Trophoblast cell (in vitro differentiated cells and primary cell): ENCODE measurements at places on chromosomes 4 and X.

GRCh38 chr4:36439556-36439955 lies 158.1 kb downstream of the DTHD1 start:
- H3K27ac ChIP-seq: no peak overlapping the region
- DNase-seq: no peak
- H3K4me3 ChIP-seq: no peak overlapping the region
- H3K4me1 ChIP-seq: no peaks in the 10 kb centered on the region
- H3K36me3 ChIP-seq: no peaks in the 10 kb centered on the region

DNA sequence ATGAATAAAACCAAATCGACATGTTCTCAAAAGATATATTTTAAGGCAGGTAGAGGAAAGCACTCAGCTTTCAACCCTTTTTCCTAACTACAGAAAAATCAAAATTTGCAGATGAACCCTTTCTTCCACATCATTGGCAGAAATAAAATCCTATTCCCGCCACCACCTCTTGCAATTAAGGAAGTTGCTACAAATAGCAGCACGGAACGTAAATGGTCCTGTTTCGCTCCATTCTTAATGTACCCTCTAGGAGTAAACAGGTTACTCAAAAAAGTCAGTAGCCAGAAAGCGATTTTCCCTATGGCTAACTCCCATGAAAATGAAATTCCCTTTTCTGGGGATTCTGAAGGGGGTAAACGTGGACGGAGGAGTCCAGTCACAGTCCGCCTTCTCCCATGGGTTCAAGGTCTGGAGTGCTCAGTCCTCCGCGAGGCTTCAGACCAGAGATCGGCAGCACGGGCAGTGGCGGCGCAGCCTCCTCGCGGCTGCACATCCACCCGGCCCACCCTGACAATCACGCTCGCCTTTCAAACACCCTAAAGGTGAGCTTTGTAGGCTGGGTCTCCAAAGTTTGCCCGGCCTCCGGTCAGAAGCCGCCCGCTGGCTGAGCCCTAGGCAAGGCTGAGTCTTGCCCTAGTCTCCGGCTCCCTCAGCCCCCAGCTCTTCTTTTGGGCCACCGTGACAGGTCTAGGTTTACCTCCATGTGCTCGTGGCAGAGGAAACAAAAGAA lies 1.8 kb downstream of the ATP11C start:
- H3K36me3 ChIP-seq: no peaks in the 10 kb centered on the region
- H3K27me3 ChIP-seq: no peaks in the 10 kb centered on the region
- H3K27ac ChIP-seq: no peak overlapping the region
- no peaks in the 10 kb centered on the region for H3K4me1 ChIP-seq

GRCh38 chrX:141941234-141941633 lies 37.5 kb downstream of the MAGEC1 start:
- H3K36me3 ChIP-seq: no peaks in the 10 kb centered on the region
- no peak overlapping the region for H3K4me3 ChIP-seq
- H3K27ac ChIP-seq: no peak overlapping the region
- H3K4me1 ChIP-seq: no peaks in the 10 kb centered on the region
- H3K27me3 ChIP-seq: no peaks in the 10 kb centered on the region

DNA sequence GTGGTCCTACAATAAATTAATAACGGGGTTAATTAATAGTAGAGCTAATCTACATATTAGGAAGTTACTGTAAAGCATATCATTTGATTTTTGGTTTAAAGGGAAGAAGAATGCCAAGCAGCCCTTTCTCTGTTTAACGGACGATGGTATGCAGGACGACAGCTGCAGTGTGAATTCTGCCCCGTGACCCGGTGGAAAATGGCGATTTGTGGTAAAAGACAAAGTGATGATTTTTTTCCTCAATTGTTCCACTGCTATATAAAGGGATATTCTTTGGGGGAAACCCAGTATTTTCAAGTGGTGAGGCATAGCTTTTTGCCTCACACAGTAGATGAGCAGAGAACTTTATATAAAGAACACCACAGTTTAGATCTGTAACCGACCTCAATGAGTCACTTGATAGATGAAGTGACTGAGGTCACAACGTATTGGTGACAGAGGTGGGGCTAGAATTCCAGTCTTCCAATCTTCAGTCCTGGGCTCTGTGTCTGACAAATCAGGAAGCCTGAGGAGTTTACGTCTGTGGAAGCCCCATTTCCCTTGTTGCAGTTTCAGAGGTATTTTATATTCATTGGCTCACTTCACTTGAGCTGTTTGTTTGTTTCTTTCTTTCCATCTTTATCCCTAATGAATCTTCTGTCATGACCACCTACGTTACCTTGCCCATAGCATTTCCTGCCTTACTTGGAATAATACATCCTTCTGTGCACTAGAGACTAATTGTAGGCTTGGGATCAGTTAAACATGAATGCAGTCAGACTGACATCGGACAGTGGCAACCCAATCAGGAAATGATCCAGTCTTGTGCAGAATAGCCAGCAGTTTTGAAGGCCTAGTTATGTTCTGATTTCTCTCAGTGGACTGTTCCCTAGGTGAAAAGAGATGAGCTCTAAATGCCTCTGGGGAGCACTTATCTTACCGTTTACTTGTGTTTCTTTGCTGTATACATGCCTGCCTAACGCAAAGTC lies 30.1 kb downstream of the ZRSR2 start:
- H3K36me3 ChIP-seq: peaks cover 6% of the 10 kb centered on the region
- no peaks in the 10 kb centered on the region for H3K4me1 ChIP-seq
- no peak overlapping the region for H3K4me3 ChIP-seq
- H3K27me3 ChIP-seq: no peaks in the 10 kb centered on the region
- no peak for DNase-seq
- H3K27ac ChIP-seq: no peak overlapping the region

GRCh38 chr4:181810711-181811110 lies 432.5 kb upstream of the TENM3 start:
- H3K4me1 ChIP-seq: no peaks in the 10 kb centered on the region
- H3K36me3 ChIP-seq: no peaks in the 10 kb centered on the region
